ENCODE measurements at places on chromosomes 4 and X.

GRCh38 chrX:44020693-44021092, 47.5 kb upstream of the NDP start:
- no peak for DNase-seq

GRCh38 chr4:1834047-1834775, 21.7 kb downstream of the LETM1 start:
- DNase-seq = no peak

- DNase-seq = no peak
Measured at GRCh38 chr4:68344785-68345184, 5.1 kb downstream of the YTHDC1 start.

DNA sequence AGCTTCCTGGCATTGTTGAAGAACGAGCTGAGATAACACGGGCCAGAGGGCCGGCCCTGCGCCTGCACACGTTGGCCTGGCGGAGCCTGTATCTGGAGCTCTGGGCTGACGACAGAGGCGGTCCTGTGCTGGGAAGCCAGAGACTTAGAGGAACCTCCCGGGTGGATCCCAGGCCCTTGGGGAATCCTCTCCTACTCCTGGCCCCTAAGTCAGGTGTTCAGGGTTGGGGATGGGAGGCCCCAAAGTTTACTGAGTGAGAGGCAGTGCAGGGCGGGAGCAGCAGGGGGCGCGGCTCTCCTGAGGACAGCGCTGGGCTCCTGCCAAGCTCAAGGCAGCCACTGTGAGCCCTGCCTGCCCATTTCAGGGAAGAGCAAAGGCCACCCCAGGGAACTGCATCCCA, 2.5 kb upstream of the HTRA3 start:
- peak; percentile 89 for DNase-seq

GRCh38 chr4:56450342-56450741, 14.3 kb downstream of the PAICS start:
- DNase-seq = no peak

GRCh38 chrX:25009407-25009806, 6.4 kb downstream of the ARX start:
- DNase-seq = no peak

DNA sequence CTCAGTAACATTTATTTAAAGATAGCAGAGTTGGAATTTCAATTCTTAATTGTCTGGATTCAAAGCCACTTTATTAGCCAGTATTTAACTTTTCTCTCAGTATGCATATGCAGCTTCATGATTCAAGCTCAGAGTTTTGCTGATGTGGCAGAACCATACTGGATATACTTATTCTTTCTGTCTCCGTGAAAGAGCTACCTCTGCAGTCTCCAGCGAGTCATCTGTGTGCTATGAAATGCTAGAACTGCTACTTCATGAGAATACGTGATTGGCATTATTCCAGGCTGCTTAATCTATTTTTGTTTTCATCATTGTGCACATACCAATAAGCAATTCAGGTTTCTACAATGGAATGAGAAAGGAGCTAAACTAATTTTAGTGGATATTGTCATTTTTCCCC, 743.7 kb downstream of the C4orf33 start:
- DNase-seq = no peak

DNA sequence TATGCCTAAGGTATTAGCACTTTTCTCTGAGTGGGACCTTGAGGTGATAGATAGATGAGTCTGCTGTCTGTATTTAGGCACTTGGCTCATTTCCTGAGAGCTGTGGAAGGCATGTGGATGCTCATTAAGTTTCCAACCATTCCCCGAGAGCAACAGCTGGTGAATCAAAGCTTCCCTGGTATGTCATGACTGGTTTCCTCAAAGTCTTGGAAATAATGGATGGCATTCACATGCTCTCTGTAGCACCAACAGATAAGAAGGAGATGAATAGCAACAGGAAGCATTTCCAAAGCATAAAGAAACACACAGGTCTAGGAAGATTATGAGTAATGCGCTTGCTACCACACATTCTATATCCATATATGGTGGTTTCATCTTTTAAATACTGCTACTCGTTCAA, 118.3 kb upstream of the ETNPPL start:
- no peak for DNase-seq

GRCh38 chr4:95531141-95531540, 17.6 kb downstream of the UNC5C start:
- DNase-seq = no peak
